ENCODE measurements at places on chromosomes 4 and X.

DNA sequence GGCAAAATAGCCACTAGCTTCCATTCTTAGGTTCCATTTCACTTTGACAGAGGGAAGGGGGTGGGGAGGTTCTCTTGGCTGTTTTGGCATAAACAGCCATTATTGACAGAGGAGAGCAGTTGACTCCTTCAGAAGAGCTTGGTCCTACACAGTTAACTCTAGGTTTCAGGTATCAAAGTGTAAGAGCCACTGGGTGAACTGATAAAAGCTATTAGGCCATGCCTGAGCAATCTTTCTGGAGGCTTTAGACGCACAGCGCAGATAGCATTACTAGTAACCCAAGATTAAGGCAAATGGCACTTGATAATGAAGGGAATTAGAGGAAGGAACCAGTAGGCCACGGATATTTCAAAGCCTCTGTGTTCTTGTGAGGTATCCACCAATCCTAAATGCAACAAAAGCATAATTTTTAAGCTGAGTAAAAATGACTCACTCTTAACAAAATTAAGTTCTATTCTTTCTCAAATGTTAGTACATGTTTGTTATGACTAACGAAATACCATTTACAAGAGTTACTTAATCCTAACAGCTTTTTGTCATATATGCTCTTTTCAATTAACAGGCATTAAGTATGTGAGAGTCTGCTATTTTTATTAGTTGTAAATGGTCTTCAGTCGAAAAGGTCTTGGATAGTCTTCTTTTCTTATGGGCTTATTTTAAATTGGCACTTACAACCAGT is 53.6 kb downstream of the SLC7A11 start:
- no peak for DNase-seq

- no peak for DNase-seq
Observed at GRCh38 chr4:143186649-143187048, 1.9 kb downstream of the USP38 start.

DNA sequence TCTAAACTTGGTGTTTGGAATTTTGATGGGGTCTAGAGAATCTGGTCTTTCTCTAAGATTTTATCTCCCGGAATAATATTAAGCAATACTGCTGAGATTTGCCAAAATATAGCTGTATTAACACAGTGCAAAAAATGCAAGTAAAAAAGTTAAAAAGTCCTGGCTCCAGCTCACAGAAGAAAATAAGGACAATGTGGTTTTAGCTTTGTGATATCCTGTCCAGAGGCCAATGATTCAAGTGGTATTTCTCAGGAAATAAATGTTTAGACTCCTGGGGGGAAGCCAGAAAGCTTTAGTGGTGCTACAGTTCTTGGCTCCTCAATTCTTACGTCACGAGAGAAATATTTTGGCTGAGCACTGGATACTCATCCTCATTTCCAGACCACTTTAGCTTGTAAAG is 40.9 kb upstream of the IL13RA2 start:
- no peak for DNase-seq

DNA sequence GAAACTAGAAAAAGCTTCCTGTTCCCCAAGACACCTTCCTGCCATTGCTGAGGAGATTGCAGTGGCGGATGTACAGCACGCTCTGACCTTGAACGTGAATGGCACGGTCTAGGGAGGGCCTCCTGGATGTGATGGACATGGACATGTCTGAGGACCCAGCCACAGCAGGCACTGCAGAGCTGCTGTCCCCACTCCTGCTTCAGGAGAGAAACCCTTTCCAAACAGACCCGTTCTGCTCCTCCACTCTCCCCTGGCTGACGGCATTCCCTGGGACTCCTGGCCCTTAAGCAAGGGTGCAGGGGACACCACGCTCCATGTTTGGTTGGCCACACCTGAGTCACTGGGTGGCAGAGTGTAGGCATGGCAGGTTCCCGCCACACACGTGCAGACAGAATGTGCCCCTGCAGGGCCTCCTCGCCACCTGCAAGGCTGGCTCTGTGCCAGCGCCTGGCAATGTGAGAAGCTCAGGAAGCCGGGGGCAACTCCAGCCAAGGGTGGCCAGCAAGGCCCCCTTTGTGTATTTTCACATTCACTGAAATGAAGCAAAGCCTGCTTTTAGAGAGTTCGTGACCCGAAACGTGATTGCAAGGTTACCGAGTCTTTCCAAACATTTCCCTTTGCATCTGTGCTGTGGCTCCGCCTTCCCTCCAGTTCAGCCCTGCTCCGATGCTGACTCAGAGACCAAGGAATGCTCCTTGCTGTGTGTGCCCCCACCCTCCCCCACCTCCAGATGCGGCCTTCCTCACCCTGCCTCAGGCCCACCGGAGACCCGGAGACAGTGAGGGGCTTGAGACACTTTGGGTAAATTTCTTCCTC is 46.1 kb downstream of the HTRA3 start:
- no peak for DNase-seq

- no peak for DNase-seq
Observed at GRCh38 chrX:15344106-15344505, 8.8 kb upstream of the PIGA start.

GRCh38 chr4:168844353-168845049 is 165.6 kb downstream of the CBR4 start:
- DNase-seq = no peak

- no peak for DNase-seq
Observed at GRCh38 chr4:87066403-87067123, 131.8 kb downstream of the AFF1 start.

- DNase-seq = no peak
Observed at GRCh38 chr4:40523581-40523980, 106.1 kb downstream of the RBM47 start.
